Occipital lobe (tissue), 3 donors: ENCODE measurements at places on chromosomes 12 and 14. TPM values are rescaled to one million over a fixed set of nuclear protein-coding genes. Genes with fewer than 3 reads are reported as not detected.

The UNC79 gene
- 51.9 TPM for total RNA-seq

The FGF23 gene
- total RNA-seq = not detected

- peak; percentile 12 for DNase-seq
These were observed 124.0 kb downstream of the DYRK2 start for GRCh38 chr12:67772267-67773169.

DNA sequence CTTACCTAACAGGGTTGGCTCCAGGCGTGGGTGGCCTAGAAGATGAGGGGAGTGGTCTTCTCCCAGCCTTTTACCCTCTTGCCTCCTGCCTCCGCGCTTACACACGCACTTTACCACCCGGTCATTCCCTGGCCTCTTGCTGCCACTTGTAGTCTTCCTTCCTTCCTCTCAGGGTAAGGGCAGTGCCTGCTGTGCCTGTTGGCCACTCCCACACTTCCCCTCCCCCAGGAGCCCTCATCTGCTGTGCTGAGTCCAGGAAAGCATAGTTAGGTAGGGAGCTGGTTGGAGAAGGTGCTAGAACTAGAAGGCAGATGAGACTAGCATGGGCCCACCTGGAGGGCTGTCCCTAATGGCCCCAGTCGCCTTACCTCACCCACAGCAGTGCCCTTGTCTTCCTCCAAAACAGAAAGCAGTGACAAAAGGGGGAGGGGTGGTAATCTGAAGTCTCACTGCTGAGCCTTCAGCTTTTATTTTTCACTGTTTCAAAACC, 54.3 kb upstream of the SRSF5 start:
- no peak for DNase-seq

DNA sequence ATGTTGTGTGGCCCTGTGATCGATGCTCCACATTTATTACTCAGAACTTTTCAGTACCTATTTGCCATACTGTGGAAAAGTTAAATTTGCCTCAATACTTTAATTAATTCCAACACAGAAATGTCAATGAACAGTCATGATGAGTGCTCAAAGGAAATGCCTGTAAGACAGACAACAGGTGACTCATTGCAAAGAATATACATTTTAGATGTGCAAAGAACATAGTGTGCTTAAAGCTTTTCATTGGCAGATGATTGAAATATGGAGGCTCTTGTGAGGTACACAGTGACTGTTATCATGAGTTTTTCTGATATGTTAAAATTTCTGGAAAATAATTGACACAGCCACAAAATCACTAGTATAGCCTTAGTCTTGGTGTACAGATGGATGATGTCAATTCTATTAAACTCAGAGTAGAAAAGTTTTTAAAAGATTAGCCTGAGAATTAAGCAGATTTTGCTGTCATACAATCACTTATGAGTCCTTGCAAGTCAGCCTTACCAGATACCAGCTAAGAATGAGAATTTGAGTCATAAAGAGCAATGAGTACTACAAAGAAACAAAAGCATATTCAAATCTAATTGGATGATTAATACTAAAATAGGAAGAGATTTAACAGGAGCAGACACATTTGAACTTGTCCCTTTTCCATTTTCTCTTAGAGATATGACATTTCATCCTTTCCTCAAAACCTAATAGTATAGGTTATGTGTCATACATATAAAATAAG, 544.1 kb downstream of the KCNH5 start:
- no peak for DNase-seq

- no peak for DNase-seq
These were observed 1.8 kb upstream of the COX14 start for GRCh38 chr12:50110127-50110761.

DNA sequence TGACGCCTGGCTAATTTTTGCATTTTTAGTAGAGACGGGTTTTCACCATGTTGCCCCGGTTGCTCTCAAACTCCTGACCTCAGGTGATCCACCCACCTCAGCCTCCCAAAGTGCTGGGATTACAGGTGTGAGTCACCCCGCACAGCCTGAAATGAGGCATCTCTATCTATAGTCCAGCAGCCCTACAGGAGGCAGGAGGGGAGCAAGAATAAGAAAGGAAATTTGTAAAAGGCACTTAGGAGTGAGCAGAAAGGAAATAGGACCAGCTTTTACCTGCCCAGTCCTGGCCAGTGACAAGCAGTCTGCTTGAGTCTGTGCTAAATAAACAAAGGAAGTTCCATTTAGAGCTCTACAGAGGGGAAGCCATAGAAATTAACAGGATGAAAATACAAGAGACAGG, 15.0 kb upstream of the PSMA6 start:
- no peak for DNase-seq

- no peak for DNase-seq
These were observed 153.7 kb downstream of the PRKD1 start for GRCh38 chr14:29773990-29774389.

DNA sequence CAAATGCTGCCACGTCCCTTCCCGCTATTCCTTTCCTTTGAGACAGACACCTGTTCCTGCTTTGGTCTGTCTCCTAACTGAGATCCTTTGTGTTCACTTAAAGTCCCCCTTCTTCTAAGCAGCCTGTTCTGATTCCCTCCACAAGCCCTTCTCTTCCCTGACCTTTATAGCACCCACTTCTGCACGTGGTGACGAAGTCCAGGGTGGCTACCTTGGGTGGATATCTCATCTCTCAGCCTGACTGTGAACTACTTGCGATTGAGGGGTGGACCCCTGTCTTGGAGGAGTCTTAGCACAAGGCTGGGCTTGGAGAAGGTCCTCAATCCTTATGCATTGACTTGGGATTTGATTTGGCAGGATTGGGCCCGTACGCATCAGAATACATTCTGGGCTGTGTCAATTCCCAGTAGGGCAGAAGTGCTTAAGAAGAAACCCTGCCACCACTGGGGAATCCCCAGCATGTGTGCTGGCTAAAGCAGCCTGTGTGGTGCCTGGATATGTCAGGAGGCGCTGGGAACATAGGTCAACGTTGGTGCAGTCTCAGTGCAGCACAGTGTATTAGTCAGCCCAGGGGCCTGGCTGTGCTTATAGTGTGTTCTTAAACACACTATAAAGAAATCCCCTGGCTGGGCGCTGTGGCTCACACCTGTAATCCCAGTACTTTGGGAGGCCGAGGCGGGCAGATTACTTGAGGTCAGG, 23.6 kb downstream of the KRT80 start:
- no peak for DNase-seq

- no peak for DNase-seq
These were observed 3.6 kb downstream of the TNFAIP2 start for GRCh38 chr14:103126873-103127304.

- DNase-seq = no peak
These were observed 9.9 kb downstream of the ISCU start for GRCh38 chr12:108572166-108572790.
